Activated T-cell treated with anti-CD3 and anti-CD28 coated beads for 4 hours (primary cell): ENCODE measurements at places on chromosomes 6 and 20.

- no peak for DNase-seq
Observed at GRCh38 chr6:57469072-57469471, 151.6 kb downstream of the PRIM2 start.

GRCh38 chr6:130873746-130874145, 46.5 kb downstream of the SMLR1 start:
- DNase-seq, result no peak

GRCh38 chr20:18999086-18999485, 185.5 kb downstream of the SCP2D1 start:
- no peak for DNase-seq

DNA sequence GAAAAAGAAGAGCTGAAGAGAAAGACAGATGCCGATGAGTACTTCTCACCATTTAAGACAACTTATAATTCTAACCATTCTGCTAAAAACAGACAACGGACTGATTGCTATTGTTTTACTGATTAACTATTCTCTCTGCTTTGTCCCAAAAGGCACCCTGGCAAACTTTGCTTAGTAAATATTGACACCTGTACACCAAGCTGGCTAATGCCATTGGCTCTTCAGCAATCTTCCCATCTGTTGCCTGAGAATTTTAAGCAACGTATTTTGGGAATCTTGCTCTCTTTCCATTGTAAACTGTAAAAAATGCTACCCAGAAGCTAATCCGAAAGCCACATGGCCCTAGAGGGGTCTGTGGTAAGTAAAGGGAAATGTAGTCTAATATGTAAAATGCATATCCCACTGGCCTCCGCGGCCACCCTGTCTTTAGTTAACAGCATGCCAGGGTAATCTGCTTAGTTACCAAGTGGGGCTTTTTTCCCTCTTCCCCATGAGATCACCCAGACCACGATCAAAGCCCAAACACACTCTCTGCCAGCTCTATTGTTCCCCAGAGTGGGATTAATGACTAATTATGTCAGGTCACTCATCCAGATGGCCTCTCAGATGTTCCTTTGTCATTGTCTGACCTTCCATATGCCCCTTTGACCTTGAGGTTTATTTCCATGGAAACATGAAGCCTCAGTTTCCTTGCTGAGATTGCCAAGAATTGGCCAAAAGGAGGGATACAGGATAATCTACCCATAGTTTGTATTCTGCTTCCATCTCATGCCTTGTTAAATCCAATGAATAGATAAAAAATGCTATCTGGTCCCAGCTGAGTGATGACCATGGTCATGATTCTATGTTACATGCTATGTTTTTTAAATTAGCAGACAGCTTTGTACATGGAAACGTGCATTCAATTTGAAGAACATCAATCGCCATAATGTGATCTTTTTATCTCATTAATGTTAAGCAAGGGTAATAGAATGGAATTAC, 216.4 kb upstream of the MCHR2 start:
- DNase-seq, result no peak

GRCh38 chr6:20569000-20569610, 34.8 kb downstream of the CDKAL1 start:
- DNase-seq, result no peak

- DNase-seq, result no peak
Observed at GRCh38 chr6:132198896-132199295, 202.4 kb downstream of the MOXD1 start.
